ENCODE measurements at places on chromosomes 2 and 18. TPM values are rescaled to one million over a fixed set of nuclear protein-coding genes. Genes with fewer than 3 reads are reported as not detected.

SULT1C2 gene
- 0.05 TPM for total RNA-seq

RSAD2 gene
- total RNA-seq, result 3.7 TPM

NPAS2 gene
- total RNA-seq, result 5.2 TPM

DNAJC5G gene
- total RNA-seq, result 0.18 TPM

DNA sequence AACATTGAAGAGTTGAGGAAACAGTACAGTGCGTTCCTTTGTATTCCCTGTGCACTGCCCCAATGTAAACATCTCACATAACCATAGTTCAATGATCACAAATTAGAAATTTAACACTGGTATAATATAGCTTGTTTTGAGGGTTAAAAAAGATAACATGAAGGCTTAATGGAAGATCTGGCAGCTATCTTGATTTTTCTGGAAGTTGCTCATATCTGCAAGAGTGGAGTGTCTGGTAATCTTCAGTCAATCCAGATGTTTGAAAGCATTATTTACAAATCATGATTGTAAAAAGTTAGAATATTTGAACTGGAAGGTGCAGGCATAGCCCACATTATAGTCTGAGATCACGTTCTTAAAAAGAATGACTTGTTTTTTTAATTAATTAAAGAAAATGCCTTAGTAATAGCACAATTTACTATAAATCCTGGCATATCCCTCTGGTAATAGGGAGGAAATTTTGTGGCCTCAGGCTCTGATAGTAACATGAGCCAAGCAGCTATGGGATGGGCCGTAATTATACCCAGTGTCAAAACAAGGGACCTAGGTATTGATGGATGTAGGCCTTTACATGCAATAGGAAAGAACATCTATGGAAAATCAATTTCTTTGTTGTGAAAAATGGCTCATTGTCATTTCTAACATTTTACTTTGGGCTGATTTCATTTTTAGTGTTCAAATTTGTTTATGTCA lies 418.0 kb downstream of the THSD7B start:
- no peak for DNase-seq

DNA sequence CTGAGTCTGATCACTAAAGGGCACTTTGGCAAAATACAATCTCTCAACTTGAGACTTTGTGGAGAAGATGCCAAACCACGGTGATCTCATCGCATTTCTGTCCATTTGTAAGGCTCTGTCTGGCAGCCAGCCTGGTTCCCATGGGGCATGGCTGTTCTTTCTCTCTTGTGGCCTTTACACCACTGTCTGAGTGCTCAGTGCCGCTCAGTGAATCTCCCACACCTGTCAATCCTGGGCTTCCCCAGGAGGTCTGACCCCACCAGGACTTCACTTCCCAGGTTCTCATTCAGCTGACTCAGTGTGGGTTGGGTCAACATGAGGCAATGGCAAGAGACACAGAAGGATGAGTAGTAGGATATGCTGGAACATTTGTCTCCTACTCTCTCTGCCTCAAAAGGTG lies 96.8 kb upstream of the TRIB2 start:
- DNase-seq, result no peak

DNA sequence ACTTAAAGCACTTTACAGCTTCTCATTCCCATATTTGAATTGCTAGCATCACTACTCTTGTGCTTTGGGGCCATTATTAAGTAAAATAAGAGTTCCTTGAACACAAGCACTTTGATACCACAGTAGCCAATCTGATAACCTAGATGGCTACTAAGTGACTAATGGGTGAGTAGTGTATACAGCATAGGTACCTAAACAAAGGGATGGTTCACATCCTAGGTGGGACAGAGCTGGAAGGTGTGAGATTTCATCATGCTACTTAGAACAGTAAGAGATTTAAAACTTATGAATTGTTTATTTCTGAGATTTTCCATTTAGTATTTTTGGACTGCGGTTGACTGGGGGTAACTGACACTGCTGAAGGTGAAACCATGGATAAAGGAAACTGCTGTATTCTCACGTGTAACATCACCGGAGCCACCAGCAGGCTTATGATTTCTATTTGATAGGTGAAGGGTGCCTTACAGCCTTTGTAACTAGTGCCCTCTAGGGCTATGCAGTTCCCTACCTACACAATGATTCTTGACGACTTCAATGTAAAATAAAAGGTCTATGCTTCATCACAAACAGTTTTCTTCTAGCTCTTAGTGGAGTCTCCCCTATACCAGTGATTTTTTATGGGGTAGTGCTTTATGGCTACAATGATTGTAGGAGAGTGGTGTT lies 22.1 kb upstream of the CRIM1 start:
- DNase-seq, result no peak

- DNase-seq, result no peak
Measured at GRCh38 chr2:219178377-219179175, 501 bp downstream of the RETREG2 start.

DNA sequence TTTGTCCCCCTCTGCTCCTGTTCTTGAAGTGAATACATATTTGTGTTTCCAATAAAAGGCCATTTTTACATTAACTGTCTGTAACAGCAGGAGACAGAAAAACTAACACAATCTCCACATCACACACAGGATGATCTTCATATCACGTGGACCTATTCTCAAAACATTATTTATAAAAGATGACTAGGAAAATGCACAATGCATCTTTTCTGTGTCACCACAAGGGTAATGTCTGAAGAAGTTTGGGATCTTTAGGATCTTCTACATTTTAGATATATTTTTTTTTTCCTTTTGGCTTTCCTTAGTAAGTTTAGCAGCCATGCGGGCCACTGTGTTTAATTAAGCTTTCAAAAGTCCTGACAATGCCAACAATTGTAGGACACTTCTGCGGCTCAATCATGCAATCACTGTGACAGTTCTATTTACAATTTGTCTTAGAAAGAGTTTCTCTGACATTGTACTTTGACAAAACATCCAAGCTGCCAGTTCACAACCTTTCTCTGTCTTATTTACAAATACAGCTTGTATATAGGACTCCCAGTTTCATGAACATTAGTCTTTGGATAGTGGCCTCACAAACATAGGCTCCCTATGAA lies 12.3 kb downstream of the BCL11A start:
- DNase-seq, result no peak
